ENCODE measurements at places on chromosomes 3 and 15. TPM values are rescaled to one million over a fixed set of nuclear protein-coding genes. Genes with fewer than 3 reads are reported as not detected.
A peak's percentile ranks its signal among the peaks of the same experiment; 100 is the strongest.

The TRIM42 gene
- total RNA-seq: not detected

The ATP13A4 gene
- total RNA-seq: not detected

The TRPM1 gene
- 0.28 TPM for total RNA-seq

The ABCC5 gene
- total RNA-seq: 8.4 TPM

The DUOXA1 gene
- not detected for total RNA-seq

The SLC38A3 gene
- total RNA-seq: 0.36 TPM

The SHISA5 gene
- 88.6 TPM for total RNA-seq

The ADAMTS17 gene
- 0.28 TPM for total RNA-seq

The ATP10A gene
- total RNA-seq: 12.8 TPM

The RAD51 gene
- total RNA-seq: 8.4 TPM

DNA sequence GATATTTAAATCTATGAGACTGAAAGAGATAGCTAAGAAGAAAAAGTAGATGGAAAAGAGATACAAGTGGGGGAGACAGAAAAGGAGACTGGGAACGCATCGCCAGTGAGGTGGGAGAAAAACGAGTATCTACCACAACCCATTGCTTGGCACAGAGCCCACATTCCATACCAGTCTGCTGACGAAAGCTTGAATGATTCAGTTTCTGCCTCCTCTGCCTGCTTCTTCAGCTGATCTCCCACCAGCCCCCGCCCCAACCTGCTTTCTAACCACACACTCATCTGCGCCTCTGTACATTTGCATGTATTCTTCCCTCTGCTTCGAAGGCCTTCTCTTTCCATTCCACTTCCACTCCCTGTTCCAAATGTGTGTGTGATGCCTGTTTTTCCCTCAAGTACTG is 188.1 kb downstream of the USP13 start:
- DNase-seq: peak; percentile 67

GRCh38 chr3:158205994-158206393 is 96.1 kb downstream of the RSRC1 start:
- DNase-seq: no peak

- DNase-seq: no peak
Observed at GRCh38 chr15:33155691-33156420, 38.7 kb downstream of the FMN1 start.

GRCh38 chr3:193996641-193997089 is 139.3 kb upstream of the HES1 start:
- DNase-seq: no peak

DNA sequence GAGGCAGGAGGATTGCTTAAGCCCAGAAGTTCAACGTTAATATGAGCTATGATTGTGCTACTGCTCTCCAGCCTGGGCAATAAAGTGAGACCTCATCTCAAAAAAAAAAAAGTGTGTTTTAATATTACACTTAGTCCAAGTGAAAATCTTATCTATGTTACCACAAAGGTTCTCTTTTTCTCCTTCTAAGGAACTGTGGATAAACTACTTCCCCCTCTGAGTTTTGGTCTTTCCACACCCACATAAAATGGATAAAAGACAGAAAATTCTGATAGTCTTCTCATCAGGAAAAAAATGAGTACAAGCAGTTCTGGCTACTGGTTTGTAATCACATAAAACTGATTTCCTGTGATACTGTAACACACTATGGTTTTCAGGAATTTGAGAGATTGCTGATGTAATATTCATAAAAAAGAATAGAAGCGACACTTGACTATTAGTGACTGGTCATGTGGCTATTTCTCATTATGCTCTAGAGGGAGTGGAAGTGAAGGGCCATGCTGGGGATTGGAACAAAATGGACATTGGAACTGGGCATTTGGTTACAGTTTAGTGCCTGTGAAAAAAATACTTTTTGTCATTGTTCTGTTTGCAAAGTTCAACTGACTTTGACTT is 68.2 kb downstream of the RYR3 start:
- no peak for DNase-seq

DNA sequence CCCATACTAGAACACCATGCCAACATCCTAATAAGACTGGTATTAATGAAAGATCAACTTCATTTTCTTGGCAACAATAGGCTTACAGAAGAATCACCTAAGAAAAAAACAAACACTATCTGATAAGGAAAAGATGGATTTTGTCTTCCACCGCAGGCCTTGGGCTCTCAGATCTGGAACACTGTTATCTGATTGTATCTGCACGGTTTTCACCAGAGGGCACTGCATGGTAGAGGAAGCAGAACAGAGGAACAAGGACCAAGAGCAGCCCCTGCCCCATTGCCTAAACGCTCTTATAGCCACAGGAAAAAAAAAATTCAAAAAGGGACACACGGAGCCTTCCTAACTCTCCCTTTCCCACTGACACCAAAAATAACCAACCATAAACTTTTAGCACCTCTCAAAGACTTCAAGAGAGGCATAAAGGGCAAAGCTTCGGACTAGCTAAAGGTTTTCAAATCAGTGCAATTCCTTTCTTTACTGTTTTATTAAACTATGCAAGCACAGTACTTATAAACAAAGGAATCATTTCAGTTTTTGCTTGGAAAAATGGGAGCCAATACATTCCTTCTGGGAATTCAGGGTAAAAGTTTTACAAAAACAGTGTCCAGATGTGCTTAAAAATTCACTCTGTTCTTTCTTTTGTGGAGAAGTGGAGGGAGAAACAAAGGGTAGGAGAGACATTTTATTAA is 23.3 kb downstream of the IL17RD start:
- no peak for DNase-seq

GRCh38 chr3:139430493-139430892 is 41.0 kb upstream of the COPB2 start:
- no peak for DNase-seq

- DNase-seq: no peak
Observed at GRCh38 chr15:69735121-69735520, 282.5 kb downstream of the RPLP1 start.

- peak; percentile 4 for DNase-seq
Observed at GRCh38 chr3:176861137-176861536, 336.1 kb downstream of the TBL1XR1 start.

DNA sequence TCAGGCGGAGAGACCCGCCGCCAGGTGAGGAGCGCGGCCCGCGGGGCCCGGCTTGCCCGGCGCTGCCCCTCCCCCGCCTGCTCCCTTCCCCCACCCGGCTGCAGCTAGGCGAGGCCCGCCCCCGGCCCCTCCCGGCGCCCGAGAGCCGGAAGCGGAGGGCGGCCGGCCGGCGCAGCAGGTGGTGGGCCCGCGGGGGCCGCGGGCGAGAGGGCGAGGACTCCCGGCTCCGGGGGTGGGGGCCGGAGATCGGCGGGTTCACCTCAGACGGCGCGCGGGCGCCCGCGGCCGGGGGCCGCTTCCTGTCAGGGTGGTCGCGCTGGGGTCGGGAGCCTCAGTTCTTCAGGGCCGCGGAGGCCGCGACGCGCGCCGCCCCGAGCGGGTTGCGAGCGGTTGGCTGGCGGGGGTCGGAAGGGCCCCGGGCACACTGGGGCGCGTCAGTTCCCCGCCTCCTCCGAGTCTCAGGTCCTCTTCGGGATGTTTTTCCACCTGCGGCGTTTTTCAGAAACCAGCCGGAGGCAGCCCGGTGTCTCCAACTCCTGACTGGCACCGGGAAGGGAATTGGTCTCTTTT is 395 bp downstream of the ZFAND6 start:
- DNase-seq: peak; percentile 16

GRCh38 chr3:138079901-138080300 is 35.5 kb downstream of the DZIP1L start:
- peak; percentile 6 for DNase-seq

- peak; percentile 51 for DNase-seq
Observed at GRCh38 chr15:96234109-96234892, 96.2 kb upstream of the NR2F2 start.

GRCh38 chr3:188233320-188233719 is 79.4 kb downstream of the LPP start:
- peak; percentile 78 for DNase-seq

GRCh38 chr15:51702710-51703109 is 21.4 kb downstream of the SCG3 start:
- no peak for DNase-seq

DNA sequence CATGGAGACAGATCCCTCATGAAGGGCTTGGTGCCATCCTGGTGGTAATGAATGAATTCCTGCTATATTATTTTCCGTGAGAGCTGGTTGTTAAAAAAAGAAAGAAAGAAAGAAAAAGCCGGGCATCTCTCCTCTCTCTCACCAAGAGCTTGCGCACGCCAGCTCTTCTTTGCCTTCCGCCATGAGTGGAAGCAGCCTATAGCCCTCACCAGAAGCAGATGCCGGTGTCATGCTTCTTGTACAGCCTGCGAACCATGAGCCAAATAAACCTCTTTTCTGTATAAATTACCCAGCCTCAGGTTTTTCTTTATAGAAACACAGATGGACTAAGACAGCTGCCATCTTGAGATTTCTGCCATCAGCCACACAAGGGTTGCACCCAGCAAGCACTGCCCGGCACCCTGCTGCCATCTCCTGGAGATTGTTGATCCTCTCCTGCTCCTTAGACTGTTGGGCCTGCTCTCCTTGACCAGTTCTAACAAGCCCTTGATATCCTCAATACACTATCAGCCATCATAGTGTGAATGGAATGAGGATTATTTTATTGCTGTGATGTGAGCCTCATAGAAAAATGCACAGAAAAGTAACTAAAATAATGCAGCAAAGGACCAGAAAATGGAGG is 3.5 kb upstream of the AHSG start:
- no peak for DNase-seq

GRCh38 chr3:104832530-104832929 is 534.2 kb upstream of the ALCAM start:
- DNase-seq: no peak

GRCh38 chr15:37744521-37744920 is 189.9 kb upstream of the TMCO5A start:
- no peak for DNase-seq

DNA sequence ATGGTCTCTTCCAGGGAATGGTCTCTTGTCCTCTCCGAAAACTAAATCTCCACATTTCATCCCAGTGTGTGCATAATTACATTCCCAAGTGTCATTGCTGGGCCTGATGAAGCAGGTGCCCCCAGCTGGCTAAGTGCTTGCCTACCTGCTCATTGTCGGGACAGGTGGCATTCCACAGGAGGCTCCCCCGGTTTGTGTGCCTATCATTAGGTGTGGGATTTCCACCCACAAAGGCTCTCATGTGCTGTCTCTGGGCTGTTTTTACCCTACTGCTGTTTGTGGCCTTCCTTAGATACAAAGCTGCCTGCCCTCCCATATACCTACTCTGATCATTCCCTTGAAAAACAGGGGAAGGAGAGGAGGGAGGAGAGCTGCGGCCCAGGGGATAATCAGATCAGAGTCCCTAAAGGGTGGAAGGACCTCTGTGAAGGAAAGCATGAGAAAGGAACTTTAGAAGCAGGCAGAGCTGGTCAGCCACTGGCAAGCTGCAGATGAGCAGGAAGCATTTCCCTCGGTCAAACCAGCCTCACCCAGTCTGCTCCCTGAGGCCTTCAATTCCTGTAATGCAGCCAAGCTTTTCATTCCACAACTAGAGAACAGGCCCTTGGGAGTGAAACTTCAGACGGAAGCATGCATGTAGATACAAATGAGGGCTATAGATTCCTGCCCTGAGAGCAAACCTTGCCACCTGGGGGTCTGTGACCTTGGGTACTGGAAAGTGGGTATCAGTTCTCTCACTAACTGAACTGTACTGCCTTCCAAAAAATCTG is 60.7 kb upstream of the HEG1 start:
- DNase-seq: peak; percentile 77
